ENCODE measurements at places on chromosomes 6 and 20.
A peak's percentile ranks its signal among the peaks of the same experiment; 100 is the strongest.

DNA sequence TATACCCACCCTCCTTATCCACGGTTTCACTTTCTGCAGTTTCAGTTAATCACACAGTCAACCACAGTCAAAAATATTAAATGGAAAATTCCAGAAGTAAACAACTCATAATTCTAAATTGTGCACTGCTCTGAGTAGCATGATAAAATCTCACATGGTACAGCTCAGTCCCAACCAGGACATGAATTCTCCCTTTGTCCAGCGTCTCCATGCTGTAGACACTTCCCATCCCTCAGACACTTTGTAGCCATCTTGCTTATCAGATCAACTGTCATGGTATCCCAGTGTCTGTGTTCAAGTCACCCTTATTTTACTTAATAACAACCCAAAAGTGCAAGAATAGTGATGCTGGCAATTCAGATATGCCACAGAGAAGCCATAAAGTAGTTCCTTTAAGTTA lies 94.7 kb downstream of the PDE10A start:
- DNase-seq, result no peak

GRCh38 chr20:5608442-5609161 lies 141.6 kb upstream of the SHLD1 start:
- DNase-seq, result no peak

DNA sequence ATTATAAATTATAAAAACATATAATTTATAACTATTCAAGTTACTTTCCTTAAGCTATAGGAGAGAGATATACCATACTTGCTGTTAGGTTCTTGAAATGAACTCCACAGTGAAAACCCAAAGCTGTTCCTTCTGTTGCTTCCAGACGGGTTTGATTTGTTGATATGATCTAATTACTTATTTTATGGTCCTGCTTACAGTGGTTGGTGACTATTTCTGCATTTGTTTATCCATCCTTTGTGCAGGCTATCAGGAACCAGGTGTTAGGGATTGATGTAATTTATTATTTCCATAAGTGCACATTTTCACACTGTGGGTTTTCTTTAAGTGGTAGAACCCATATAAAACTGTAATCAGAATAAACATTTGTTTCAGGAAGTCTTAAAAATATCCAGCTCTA lies 167.1 kb downstream of the KIF6 start:
- no peak for DNase-seq

DNA sequence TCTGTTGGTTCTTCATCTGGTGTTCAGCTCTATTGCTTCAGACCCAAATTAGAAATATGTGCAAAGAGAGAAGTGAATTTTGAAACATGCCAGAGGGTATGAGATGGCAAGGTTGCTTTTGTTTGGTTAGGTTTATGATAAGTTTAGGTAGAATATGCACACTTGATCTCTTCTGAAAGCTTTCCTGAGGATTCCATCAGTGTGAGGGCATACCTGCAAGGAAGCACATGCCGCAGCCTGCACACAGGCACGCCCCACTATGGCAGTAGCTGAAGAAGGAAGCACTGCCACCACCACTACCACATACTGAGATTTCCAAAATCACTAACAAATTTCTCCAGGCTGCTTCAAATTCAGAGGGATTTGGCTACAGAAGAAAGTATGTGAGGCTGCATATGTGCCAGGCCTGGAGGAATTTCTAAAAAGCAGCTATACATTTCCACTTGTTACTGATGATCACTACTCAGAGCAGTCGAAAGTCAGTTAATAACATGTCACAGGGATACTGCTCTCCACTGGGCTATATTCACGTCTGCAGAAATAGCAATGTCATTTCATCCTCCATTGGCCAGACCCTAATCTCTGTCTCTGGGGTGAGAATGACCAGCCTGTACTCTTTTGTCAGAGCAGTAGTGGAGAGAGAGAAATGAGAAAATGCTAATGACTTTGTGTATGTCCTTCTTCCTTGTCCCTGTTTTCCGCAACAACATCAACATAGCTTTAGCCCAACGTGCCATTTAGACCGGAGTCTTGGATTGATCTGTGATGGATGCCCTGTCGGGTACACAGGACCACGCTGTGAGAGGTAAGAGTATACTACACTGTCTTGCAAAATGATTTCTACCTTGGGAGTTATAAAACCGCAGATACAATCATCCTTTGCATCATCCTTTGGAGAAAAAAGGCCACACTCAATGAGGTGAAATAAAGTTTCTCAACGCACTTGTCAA lies 396.7 kb downstream of the LAMA2 start:
- DNase-seq, result no peak

DNA sequence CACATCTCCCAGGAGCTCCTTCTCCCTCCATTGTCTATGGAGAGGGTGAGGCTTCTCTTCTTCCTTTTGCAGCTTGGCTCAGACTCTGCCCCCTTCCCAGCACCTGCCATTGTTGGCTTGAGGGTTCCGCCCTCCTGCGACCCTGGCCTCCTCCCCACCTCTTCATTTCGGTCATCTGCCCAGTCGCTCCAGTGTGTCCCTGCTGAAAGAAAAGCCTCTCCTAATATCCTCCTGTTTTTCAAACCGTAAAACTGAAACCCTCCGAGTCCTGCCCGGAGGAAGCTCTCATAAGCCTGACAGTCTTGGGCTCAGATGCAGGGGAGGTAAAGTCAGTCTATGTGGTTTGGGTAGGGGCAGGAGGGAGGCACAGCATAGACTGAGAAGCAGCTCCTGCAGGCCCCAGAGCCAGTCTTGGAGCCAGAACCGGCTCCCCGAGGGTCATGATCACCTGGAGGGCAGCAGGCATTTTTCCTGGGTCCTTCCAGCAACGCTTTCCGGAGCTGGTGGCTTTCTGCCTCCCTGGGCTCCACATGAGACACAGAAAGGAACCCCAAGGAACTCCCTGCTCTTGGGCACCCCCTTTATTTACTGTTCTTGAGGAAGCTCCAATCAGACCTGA lies 235.1 kb downstream of the SMOC2 start:
- DNase-seq, result no peak

GRCh38 chr6:8785223-8785622 lies 349.9 kb upstream of the SLC35B3 start:
- no peak for DNase-seq

DNA sequence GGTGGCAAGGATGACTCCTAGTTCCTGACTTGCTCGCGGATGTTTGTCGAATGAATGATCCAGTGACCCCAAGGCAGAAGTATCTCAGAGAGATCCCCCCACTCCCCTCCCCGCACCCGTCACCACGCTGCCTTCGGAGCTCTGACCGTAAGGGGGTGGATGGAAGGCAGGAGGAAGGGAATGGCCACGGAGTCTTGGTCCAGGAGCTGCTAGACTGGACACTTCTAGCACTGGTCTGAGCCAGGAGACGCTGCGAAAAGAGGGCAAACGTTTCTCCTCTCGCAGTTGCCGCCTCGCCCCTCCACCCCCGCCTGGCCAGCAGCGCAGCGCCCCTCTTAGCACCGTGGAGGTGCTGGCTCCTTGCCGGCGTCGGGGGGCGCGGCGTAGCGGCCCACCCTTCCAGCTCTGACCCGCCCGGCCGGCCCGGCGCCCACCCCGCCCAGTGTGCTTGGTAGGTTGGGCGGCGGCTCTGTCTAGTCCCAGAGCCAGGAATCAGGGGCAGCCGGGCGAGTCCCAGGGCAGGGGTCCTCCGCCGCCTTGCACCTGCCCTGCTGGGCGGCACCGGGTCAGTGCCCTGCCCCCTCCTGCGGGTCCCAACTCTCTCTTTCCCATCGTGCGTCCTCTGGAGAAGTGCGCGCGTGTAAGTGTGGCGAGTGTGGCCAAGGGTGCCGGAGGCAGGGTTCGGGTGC lies 2.4 kb upstream of the DBNDD2 start:
- DNase-seq, result no peak

DNA sequence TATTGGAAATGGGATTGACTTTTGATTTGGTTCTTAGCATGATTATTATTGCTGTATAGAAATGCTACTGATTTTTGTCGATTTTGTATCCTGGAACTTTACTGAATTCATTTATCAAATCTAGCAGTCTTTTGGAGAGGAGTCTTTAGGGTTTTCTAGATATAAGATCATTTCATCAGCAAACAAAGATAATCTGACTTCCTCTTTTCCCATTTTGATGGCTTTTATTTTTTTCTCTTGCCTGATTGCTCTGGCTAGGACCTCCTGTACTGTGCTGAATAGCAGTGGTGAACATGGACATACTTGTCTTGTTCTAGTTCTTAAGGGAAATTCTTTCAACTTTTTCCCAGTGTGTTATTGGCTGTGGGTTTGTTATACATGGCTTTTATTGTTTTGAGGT lies 64.6 kb downstream of the ZC2HC1B start:
- DNase-seq, result no peak

DNA sequence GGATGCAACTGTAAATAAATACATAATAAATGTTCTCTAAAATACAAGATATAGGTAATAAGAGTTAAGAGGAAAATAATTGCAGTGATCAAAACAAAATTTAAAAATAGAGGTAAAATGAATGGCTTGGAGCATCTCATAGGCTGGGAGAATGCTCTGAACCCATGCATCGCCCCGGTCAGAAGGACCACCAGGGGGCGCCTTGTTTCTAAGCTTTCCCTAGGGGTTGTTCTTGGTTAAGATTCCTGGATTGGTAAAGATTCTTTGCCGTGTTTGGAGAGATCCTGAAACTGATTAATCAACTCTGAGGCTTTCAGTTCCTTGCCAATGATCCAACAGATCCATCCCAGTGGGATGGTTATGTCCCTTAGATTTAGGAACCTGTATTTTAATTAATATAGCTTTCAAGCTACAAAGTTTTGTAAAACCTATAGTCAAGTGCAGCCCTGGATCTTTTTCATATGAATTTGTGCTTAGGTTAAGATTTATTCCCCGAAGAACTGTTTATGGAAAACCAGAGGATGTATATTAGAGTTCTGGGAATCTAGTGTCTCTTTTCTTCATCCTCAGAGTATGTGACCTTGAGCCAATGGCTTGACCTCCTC lies 45.3 kb upstream of the PRELID3B start:
- peak; percentile 76 for DNase-seq

DNA sequence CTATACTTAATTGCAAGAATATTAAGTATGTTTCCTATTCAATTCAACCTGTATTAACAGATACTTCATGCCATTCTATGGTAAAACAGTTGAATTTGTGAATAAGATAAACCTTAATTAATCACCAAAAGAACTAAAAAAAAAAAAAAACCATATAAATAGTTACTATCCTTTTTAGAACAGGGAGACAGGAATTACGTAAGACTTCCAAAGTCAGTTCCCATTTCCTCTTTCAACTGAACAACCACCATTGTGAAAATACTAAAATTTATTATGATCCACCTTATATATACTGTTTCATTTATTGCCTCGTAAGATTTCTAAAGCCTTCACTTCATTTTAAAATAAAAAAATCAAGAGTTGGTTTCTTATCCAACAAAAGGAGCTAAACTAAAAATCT lies 9.4 kb downstream of the CCNC start:
- DNase-seq, result no peak

- no peak for DNase-seq
Measured at GRCh38 chr6:106187424-106187982, 101.4 kb downstream of the PRDM1 start.

DNA sequence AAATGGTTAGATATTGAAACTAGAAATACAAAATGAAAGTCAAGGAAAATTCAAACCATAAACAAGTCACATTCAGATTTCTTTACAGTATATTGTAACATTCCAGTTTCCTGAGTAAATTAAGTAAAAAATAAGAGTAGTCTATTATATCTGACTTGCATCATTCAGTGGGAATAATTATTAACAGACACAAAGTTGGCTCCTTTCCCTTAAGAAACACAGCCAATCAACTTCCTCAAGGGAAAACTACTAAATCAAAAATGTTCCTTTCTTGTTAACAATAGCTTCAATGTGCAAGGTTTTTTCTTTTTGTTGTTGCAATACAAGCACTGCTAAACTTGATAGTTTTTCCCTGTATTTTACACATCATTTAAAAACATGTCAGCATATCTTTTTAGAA lies 33.2 kb downstream of the DNAAF9 start:
- DNase-seq, result no peak

GRCh38 chr6:165817771-165818170 lies 154.7 kb upstream of the PDE10A start:
- DNase-seq, result no peak

DNA sequence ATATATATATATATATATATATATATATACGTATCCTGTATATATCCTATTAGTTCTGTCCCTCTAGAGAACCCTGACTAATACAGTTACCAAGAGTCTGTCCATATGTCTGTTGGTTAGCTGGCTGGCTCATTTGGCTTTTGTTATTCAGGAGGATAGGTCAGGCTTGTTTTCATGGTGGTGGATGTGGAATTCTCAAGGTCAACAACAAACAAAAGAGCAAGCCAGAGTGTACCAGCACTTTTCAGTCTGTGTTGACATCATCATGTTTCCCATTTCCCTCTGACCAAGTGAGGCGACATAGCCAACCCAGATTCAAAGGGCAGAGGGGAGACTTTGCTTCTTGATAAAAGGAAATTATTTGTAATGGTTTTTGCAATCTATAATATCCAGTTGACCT lies 88.5 kb upstream of the PTCHD4 start:
- no peak for DNase-seq

DNA sequence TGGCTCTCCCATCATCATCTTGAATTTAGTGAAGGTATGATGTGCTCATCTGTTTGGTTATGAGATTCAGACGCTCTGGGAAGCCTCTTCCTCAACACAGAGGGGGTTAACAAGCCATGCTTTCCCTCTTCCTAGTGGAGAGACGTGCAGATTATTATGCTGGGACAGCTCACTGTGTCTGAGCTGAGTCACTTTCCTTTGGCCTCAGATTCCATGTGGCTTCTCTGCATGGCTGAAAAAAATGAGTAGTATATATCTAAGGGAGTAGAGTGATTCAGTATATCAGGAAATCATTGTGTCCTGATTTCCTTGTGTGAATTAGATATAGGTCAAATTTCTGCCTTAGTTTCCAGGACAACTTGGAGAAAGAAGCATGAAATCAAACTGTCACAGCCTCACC lies 52.6 kb downstream of the FIG4 start:
- DNase-seq, result no peak

GRCh38 chr6:156634048-156634447 lies 143.1 kb upstream of the ARID1B start:
- no peak for DNase-seq

DNA sequence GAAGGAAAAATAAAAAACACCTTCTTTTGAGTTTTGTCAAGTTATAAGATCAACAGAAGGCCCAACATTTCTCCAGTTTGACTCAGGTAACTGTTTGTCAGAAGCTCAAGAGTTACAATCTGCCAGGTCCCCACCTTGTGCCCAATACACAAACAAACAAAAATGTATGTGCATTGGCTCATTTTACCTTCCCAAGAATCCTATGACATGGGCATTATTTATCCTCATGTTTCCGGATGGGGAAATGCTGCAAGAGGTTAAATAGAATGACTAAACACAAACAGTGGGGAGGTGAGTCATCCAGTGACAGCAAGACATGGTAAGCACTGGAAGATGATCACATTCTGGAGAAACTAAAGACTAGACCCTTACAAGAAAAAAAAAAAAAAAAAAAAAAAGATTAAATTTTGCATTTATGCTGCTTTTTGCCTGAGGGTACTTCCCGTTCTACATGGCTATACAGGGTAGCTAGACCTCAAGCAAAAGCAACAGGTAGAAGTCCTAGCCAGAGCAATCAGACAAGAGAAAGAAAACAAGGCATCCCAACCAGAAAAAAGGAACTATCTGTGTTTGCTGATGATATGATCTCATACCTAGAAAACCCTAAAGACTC lies 23.6 kb upstream of the ANKRD60 start:
- no peak for DNase-seq
